ENCODE measurements at places on chromosomes 4 and X.

GRCh38 chr4:144580430-144580829 lies 65.5 kb upstream of the HHIP start:
- DNase-seq, result no peak

- peak; percentile 1 for DNase-seq
These were observed 547.5 kb downstream of the NLGN4X start for GRCh38 chrX:5681159-5681558.

GRCh38 chr4:176545872-176546271 lies 226.1 kb downstream of the SPCS3 start:
- DNase-seq, result no peak

DNA sequence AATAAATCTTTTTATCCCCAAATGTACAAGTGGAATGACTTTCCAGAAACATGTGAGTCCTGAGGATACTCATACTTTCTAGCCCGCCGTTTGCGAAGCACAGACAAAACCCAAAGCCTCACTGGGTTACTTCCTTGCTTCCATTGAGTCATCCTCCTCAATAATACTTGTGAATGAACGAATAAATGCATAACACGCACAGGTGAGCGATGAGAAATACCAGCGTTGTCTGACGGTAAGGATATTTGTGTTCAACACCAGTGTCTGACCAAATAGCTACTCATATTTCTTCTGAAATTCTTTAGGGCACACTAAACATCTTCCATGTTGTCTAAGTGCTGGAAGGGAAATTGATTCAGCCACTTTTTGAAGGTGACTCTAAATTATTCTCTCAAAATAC lies 36.0 kb downstream of the CCNG2 start:
- DNase-seq, result no peak

DNA sequence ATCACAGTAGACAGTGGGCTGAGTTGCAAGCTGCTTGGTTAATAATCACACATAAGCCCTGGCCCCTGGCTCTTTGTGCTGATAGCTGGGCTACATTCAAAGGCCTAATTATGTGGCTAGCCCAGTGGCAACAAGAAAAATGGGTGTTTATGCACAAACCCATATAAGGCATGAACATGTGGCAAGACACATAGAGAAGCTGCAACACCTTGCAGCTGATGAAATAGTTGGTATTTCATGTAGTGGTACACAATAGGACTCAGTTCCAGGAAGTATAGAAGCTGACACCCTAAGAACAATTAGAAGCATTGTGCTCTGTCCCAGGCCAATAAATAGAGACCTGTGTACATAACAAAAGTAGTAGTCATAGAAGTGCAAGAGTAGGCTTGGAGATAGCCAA lies 14.6 kb upstream of the ZNF630 start:
- no peak for DNase-seq

Data from GM20000 (cell line).